ENCODE measurements at places on chromosomes 3 and 15.

GRCh38 chr15:94677202-94677790, 445.9 kb downstream of the MCTP2 start:
- DNase-seq, result no peak

GRCh38 chr15:66025015-66025452, 155.7 kb downstream of the RAB11A start:
- DNase-seq, result no peak

- no peak for DNase-seq
Observed at GRCh38 chr3:52032702-52033408, 23.5 kb downstream of the DUSP7 start.

DNA sequence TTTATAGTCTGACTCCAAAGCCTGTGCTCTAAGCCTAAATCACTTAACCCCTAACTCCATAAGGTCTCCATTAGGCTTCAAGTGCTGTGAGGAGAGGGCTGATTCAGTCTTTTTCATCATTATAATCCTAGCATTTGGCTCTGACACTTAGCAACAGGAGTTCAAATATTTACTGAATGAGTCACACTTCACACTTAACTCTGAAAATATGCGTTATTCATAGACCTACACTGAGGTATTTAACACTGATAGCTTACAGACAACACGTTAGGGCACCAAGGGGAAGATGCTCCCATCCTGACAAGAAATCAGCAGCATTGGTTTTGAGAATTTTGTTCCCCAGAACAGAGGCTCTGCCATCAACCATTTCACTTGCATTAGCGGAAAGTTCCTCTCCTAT, 53.5 kb downstream of the MSL2 start:
- DNase-seq, result peak; percentile 94

GRCh38 chr3:129051871-129052340, 8.7 kb upstream of the GP9 start:
- DNase-seq, result no peak

DNA sequence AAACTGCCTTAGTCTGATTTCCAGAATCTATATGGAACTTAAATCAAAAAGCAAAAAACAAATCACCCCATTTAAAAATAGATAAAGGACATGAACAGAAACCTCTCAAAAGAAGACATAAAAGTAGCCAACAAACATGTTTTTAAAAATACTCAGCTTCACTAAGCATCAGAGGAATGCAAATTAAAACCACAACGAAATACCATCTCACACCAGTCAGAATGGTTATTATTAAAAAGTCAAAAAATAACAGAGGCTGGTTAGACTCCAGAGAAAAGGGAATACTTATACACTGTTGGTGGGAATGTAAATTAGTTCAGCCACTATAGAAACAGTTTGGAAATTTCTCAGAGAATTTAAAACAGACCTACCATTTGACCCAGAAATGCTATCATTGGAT, 367.9 kb downstream of the ZIC4 start:
- DNase-seq, result no peak

GRCh38 chr3:72041076-72041475, 256.1 kb upstream of the PROK2 start:
- no peak for DNase-seq

DNA sequence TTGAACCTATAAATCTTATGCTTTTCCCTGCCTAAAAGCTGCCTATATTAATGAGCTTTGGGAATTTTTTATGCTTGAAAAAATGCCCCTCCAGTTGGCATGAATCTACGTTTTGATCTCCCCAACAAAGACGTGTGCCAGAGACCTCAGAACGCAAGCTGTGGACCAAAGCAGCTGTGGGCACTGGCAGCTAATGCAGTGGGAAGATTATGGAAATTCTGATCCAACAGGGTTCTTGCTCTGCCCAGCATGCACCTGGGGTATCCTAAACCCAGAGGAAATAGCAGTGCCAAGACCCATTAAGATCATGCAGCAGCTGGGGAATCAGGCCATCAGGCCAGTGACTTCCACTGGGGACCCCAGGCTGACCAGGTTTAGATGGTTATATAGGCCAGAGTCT, 423.0 kb downstream of the ZBBX start:
- no peak for DNase-seq

- no peak for DNase-seq
Observed at GRCh38 chr3:73866846-73867245, 242.1 kb upstream of the PDZRN3 start.

Data from kidney capillary endothelial cell (primary cell).